ENCODE measurements at places on chromosomes 2 and 18. TPM values are rescaled to one million over a fixed set of nuclear protein-coding genes. Genes with fewer than 3 reads are reported as not detected.

DPYSL5 gene
- 0.16 TPM for total RNA-seq

PCARE gene
- total RNA-seq: not detected

GKN2 gene
- not detected for total RNA-seq

TDRD15 gene
- not detected for total RNA-seq

UGT1A10 gene
- total RNA-seq: not detected

GPR45 gene
- total RNA-seq: 0.25 TPM

PLGLB2 gene
- not detected for total RNA-seq

SCN7A gene
- total RNA-seq: 0.51 TPM

FZD7 gene
- 38.5 TPM for total RNA-seq

EPAS1 gene
- total RNA-seq: 5.7 TPM

IL1F10 gene
- not detected for total RNA-seq

DNAJC5G gene
- not detected for total RNA-seq

All from mesangial cell (primary cell).